Activated T-cell treated with anti-CD3 and anti-CD28 coated beads, Interleukin-2, amount 50 U/mL, for 72 hours (primary cell): ENCODE measurements at places on chromosomes 7 and 10.

DNA sequence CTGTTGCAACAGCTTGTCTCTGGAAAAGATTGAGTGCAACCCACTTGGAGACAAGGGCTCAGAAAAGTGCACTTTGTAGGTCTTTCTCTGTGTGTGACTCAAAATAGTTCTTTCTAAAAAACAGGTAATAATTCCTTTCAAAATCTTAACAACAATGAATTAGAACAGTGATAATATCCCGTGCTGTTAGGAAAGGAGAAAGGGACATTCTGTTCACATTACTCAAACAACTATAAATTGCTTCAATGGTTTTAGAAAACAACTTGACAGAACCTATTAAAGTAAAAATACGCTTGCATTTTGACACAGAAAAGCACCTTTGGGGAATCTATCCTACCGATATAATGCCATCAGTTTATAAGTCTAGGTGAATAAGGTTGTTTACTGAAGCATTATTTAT, 468.1 kb upstream of the DPP6 start:
- no peak overlapping the region for H3K4me3 ChIP-seq
- H3K36me3 ChIP-seq, result peaks cover 2% of the 10 kb centered on the region
- no peak for DNase-seq
- H3K27ac ChIP-seq, result no peak overlapping the region

DNA sequence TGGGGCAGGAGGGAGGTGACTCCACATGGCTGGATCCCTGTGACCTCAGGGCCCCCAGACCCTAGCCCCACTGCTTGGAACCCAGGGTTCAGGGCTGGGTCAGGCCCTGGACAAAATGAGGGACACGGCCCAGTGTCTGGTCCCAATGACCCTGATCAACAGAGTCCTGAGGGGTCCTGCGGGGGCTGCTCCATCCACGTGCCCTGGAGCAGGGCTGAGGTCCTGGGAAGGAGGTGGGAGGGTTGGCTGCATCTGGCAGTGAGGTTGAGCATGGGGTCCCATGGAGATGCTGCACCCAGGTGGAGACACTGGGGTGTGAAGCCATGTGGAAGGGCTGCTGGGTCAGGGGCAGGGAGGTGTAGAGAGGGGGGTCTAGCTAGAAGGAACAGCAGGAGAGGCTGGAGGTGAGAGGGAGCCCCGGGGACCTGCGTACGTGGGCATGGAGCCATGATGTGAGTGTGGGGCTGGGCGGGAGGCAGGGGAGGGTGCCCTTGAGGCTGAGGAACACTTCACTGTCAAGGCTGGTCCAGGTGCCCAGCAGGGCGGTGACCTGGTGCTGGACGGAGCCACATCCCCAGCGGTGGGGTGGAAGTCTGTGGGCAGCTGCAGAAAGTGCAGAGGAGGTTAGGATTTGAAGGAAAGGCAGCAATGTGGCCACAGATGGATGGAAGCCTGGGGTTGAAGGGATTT, 604 bp downstream of the SCART1 start:
- peaks cover 1% of the 10 kb centered on the region for H3K36me3 ChIP-seq
- H3K4me1 ChIP-seq, result no peaks in the 10 kb centered on the region
- no peak overlapping the region for H3K4me3 ChIP-seq
- H3K27ac ChIP-seq, result no peak overlapping the region
- no peak for DNase-seq
- no peaks in the 10 kb centered on the region for H3K27me3 ChIP-seq

DNA sequence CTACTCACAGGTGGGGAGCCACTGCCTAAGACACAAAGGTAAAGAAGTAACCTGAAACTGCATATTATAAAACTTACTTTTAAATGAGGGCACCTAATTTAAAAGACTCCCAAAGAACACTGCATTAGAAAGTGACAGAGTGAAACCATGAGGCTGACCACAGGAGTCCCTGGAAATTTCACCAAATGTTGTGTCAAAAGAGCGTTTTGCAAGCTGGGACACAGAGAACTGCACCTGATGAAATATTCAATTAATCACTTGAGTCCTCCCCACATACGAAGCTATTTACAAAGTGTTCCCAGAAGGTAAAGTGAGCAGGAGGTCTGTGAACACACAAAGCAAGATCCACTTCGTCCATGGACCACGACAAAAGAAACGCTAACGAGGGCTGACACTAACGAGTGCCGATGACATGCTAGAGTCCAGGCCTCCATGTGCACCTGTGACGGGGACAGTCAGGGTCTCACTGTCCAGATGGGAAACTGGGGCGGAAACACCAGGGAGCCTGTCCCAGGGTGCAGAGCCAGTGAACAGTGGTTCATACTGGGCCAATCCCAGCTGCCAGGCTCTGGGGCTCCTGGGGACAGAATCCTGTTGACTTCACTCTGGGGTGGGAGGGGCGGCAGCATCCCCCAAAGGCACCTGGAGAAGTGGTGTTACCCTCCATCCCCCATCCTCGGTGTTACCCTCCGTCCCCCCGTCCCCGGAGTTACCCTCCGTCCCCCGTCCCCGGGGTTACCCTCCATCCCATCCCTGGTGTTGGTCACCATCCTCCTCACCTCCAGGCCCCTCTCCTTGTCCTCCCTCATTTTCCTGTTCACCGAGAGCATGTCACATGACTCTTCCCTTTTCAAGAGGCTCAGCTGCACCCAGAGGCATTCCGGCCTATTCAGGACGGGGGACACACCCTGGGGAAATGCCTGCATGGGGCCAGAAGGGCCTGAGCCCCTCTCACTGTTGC, 63.4 kb downstream of the DIP2C start:
- peaks cover 41% of the 10 kb centered on the region for H3K27me3 ChIP-seq
- H3K4me3 ChIP-seq, result no peak overlapping the region
- no peak overlapping the region for H3K27ac ChIP-seq
- H3K36me3 ChIP-seq, result no peaks in the 10 kb centered on the region
- no peaks in the 10 kb centered on the region for H3K4me1 ChIP-seq

GRCh38 chr7:148626828-148627227, 36.3 kb downstream of the C7orf33 start:
- H3K27ac ChIP-seq, result no peak overlapping the region
- H3K27me3 ChIP-seq, result peaks cover 6% of the 10 kb centered on the region
- no peaks in the 10 kb centered on the region for H3K36me3 ChIP-seq
- DNase-seq, result no peak
- no peak overlapping the region for H3K4me3 ChIP-seq
- H3K4me1 ChIP-seq, result peaks cover 42% of the 10 kb centered on the region
